Activated CD4-positive, alpha-beta T cell treated with anti-CD3 and anti-CD28 coated beads, Interleukin-2, amount 10 ng/mL, durations not matched to agents 7 days and 5 days (primary cell): ENCODE measurements at places on chromosomes 12 and 14.

DNA sequence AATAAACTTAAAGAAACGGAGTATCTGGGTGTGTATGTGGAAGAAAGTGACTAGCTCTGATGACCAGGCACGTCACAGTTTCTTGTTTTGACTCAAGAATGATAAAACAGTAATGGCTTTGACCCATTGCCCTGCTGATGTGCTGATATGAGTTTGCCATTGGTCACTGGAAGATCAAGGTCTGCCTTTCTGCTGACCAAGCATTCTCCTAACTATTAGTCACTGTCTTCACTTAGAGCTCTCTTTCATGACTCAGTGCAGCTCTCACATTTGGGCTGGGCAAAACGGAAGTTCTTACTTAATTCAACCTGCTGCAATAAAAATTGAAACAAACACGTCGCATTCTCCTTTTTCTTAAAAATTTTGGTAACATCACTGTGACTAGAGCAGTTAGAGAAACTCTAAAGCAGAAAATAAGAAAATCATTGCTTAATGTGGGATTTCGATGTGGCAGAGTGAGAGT, 366.7 kb downstream of the BTG1 start:
- peak; percentile 39 for DNase-seq

GRCh38 chr12:38538319-38538718, 221.7 kb downstream of the ALG10B start:
- DNase-seq = no peak

- peak; percentile 9 for DNase-seq
Measured at GRCh38 chr14:53432378-53432802, 279.3 kb upstream of the DDHD1 start.

DNA sequence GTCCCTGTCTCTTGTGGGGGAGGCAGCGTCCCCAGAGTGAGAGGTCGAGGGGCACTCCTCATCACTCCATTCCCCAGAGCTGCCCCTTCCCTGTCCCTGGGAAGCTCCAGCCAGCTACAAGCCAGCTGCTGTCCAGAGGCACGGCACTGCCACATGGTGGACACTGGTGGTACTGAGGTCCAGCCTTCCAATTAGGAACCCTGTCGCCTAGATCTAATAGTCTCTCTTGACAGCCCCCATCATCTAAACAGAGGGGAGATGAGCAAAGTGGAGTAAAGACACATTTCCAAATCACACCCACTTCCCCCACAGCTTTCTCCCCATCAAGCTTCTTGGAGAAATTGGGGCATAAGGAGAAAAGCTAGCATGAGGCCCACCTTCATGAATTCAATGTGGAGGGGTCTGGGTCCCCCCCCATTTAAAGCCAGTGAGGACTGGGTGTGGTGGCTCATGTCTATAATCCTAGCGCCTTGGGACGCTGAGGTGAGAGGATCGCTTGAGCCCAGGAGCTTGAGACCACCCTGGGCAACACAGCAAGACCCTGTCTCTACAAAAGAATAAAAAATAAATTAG, 2.1 kb upstream of the INHBE start:
- DNase-seq = peak; percentile 59

GRCh38 chr12:93595351-93595750, 22.9 kb downstream of the SOCS2 start:
- no peak for DNase-seq

DNA sequence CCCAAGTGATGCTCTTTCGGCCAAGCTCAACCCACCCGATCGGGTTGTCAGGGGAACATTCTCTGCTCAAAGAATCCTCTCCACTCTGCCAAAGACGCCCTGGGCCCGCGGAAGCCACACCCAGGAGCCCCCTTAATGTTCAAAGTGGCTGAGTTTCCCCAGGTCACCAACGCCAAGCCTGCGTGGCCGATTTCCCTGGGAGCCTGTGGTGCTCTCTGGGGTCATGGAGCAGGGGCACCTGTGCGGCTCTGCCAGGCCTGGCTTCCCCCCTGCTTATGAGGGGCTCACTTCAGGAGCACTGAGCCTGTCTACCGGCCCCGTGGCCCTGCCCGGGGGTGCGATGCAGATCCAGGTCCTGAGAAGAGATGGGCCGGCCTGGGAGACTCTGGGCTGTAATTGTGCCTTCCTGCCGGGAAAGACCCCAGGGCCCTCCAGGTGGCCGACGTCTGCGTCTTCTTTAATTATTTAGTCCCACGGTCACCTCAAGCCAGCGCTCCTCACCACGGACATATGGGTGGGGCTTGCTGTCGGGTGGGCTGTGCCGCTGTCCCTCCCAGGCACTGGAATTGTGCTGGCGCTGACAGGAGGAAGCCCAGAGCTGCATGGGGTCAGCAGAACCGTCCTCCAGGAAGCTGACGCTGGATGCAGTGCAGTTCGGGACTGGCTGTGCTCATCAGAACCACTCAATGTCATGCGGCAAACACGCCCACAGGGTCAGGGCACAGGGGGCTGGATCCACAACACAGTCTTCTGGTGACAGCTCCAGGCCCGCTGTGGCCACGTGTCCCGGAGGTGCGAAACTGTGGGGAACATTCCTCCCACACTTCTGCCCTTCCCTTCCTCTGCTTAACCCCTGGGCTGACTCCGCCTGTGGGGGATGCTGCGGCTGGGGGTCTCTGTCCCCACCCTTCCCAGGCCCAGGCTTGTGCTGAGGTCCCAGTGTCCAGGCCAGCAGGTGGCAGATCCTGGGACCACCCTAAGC, 267.6 kb upstream of the SFSWAP start:
- no peak for DNase-seq

GRCh38 chr12:98754095-98754494, 109.0 kb downstream of the APAF1 start:
- no peak for DNase-seq

- no peak for DNase-seq
Measured at GRCh38 chr12:123634142-123634561, 523 bp downstream of the GTF2H3 start.

DNA sequence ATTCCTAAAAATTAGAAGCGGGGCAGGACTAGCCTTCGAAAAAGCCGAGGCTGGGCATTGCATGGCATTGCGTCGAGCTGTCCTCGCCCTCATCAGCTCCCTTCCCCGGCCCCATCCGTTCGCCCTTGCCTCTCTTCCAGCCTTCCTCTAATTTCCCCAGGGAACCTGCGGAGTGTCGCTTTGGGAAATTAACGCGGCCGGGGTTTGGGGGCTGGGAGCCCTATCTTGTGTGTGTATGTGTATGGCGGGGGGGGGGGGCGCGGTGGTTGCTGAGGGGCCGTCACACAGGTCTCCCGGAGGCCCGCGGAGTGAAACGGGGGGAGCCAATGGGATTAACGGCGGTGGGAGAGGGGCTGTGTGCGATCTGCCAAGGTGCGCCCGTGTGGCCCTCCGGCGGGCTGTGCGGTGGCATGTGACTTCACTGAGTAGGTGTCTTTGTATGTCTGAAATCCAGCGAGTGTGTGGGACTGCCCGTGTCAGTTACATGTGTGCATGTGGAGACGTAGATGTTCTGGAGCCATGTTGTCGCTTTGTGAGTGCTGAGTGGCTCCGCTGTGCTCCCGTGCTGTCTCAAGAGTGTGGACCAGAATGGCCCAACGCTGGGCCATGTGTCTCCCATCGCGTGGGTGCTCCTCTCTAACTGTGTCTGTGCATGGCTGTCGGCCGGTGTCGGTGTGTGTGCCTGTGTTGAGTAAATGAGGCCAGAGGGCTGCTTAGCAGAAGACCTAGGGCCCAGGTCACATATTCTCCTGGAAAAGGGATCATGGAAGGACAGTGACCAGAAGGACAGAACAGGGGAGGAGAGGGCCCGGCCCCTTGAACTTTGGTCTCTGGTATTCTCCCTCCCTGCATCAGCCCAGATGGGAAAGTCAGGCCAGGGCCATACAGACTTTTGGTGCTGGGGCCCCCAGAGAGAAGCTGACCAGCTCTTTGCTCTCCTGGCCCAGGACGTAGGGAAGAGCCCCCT, 1.5 kb downstream of the PTMS start:
- DNase-seq = no peak

DNA sequence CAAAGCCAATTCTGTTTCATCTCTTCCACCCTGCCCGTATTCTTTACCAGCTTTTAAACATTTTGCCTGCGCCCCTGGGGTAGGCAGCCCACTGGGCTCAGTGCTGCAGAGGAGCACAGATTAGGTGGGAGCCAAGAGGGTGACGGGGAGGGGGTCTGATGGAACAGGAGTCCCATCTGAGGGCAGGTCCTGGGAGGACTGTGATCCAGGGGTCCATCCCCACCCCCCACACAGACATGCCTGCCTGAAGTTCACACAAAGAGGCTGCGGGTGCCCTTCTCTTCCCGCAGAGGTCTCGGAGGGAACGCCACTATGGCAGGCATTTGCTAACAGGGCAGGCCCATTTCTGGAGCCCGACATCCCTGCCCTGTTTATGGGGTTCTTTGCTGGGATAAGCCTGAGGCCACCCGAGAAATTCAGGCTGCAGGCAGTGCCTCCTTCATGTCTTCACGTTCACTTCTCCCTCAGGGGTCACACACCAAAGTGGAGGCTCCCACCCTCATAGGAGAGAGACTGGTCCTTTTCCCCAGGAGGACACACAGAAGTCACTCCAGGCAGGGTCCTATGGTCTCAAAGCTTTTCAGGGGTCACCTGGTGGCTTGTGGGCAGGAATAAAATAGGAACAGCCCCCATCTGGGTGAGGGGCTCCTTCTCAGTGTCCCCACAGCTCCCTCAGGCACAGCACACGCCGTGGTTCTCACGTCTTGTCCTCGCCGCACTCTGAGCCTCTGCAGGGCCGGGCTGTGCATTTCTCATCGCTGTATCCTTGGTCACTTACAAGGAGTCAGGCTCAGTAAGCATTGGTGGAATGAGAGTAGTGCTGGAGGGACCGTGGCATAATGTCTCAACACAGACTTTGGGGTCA, 12.9 kb downstream of the VASH1 start:
- DNase-seq = no peak

DNA sequence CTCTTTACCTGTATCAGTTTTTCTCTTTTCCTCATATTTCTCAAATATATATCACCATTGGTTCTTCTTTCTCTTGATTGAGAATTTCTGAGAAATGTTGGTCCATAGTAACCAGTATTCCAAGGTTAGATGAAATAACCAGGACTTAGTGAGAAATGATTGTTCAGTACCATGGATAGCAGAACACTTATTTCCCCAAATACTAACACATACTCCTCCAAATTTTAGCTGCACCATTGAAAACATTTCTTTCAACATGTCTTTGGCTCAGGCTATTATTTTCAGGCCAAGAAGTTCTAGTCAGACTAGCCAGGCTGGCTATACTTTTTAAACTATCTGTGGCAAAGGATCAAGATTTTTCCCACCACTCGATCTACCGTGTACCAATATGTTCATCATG, 113.3 kb downstream of the PTPRO start:
- DNase-seq = no peak

- peak; percentile 30 for DNase-seq
Measured at GRCh38 chr14:103105580-103106150, 11.1 kb downstream of the EXOC3L4 start.

- no peak for DNase-seq
Measured at GRCh38 chr12:86148612-86149011, 107.6 kb downstream of the MGAT4C start.

DNA sequence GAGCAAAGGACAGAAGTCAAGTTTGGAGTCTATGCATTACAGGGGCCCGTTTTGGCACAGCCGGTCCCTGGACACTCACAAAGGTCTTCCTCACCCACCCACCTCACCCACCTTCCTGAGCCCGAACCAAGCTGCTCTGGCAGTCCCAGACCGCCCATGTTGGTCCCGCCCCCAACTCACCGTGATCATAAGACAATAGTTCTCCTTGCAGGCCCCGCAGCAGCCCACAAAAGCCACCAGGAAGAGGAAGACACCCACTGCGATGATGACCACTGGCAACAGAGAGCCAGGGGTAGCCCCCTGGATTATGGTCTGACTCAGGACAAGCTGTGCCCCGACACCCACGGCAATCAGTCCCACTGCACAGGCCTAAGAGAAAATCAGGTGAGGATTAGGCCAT, 1.8 kb downstream of the CD63 start:
- no peak for DNase-seq

DNA sequence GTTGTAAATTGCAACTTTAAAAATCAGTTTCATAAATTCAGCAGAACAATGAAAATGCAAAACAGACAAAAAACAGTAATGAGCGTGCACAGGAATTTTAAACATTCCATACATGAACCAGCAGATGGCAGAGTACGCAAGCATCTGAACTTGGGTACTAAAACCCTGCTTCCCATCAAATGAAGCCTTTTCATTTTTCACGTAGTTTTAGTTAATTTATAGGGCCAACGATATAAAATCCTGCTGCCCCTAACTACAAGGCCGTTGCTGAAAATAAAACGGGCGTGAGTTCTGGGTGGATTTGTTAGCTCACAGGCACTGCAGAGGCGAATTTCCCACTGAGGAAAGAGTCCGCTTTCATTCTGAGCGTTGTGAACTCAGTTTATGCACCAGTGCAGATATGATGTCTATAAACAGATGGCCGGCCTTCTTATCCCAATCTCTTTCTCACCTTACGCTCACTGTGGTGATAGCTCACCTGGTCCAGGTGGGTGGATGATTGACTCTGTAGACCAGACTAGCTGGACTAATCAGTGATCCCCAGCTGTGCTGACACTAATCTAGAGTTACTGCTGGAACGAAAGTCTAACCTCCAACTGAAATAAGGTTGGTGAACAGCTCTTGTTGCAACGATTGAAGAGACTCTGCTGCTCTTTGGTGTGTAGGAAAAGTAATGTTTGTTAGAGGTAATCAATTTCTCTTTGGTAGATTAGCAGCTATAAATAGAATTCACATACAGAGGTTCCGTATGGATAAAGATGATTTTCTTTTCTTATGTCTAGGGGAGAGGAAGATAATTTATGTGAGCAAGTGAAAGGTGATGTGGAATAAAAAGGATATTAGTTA, 89.2 kb downstream of the PDZRN4 start:
- peak; percentile 23 for DNase-seq

DNA sequence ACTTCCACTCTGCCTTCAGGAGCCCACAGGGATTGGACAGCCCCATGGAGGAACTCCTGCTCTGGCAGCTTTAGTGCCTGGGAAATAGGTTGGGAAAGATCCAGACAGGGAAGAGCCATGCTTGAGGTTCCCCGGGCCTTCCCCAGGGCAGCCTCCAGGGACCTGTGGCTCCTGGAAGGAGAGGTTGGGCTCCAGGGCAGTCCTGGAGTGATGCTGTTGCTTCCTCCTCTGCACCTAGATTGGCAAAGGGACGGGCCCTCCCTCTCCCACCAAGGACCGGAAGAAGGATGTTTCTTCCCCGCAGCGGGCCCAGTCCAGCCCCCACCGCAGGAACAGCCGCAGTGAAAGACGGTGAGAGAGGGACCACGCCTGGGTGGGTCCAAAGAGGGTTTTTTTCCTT, 16.5 kb downstream of the VASH1 start:
- no peak for DNase-seq

GRCh38 chr14:100435459-100435858, 112.3 kb downstream of the SLC25A47 start:
- DNase-seq = no peak

GRCh38 chr14:106843951-106844483, 1317.6 kb downstream of the TMEM121 start:
- DNase-seq = peak; percentile 47
